ENCODE measurements at places on chromosomes 1 and 21. TPM values are rescaled to one million over a fixed set of nuclear protein-coding genes. Genes with fewer than 3 reads are reported as not detected.

The FCRL5 gene
- total RNA-seq = not detected

The SRSF11 gene
- 310 TPM for total RNA-seq

The CD1D gene
- 2.4 TPM for total RNA-seq

The CCT8 gene
- total RNA-seq = 90.5 TPM

The PTPN7 gene
- not detected for total RNA-seq

The NBPF10 gene
- 2.3 TPM for total RNA-seq

The OR10T2 gene
- not detected for total RNA-seq
